ENCODE measurements at places on chromosomes 1 and 21. TPM values are rescaled to one million over a fixed set of nuclear protein-coding genes. Genes with fewer than 3 reads are reported as not detected.
A peak's percentile ranks its signal among the peaks of the same experiment; 100 is the strongest.

GRCh38 chr1:174008979-174009378 is 13.2 kb downstream of the RC3H1 start:
- DNase-seq = no peak

DNA sequence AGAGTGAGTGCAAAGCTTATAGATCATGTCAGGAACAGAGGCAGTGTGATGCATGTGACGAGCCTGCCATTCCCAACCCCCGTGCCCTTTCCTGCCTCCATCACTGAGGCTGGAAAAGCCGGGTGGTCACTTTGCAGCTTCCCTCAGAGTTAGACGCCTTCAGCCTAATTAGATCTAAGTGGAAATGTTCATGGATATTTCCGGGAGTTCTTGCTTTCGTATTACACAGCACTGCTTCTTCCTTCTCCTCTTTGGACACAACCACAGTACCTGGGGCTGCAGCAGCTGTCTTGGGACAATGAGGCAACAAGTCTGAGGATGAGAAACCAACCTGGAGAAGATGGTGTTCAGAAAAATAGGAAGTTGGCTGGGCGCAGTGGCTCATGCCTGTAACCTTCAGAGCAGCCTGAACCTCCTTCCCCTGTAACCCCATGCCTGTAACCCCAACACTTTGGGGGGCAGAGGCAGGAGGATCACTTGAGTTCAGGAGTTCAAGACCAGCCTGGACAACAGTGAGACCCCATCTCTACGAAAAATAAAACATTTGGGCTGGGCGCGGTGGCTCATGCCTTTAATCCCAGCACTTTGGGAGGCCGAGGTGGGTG is 24.5 kb downstream of the SERINC2 start:
- DNase-seq = no peak

- DNase-seq = no peak
Observed at GRCh38 chr1:236175642-236176336, 33.5 kb downstream of the GPR137B start.

DNA sequence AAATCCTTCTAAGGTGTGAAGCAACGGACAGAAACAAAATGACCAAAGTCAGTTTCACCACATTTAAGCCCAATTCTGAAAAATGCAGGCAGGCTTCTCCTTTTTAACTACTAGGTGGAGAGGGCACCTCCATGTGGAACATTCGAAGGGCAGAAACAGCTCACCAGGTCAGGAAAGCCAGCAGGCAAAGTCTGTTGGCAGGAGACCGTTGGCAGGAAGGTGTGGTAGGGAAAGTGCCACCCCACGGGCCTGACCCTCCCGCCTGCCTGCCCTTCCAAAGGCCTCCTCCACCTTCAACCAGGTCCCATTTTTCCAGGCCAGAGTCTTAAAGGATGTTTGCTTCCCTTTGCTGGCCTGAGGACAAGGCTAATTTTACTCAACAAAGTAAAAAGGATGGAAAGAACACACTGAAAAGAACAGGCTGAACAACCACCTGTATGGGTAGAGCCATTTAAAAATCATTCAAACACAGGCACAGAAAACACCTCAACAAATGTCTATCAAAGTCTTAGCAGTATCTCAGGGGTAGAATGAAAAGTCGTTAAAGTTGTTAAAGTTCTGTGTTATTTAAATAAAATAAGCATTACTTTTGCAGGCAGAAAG is 26.4 kb downstream of the CAPZB start:
- no peak for DNase-seq

- DNase-seq = no peak
Observed at GRCh38 chr1:175826705-175827104, 83.3 kb upstream of the TNR start.

DNA sequence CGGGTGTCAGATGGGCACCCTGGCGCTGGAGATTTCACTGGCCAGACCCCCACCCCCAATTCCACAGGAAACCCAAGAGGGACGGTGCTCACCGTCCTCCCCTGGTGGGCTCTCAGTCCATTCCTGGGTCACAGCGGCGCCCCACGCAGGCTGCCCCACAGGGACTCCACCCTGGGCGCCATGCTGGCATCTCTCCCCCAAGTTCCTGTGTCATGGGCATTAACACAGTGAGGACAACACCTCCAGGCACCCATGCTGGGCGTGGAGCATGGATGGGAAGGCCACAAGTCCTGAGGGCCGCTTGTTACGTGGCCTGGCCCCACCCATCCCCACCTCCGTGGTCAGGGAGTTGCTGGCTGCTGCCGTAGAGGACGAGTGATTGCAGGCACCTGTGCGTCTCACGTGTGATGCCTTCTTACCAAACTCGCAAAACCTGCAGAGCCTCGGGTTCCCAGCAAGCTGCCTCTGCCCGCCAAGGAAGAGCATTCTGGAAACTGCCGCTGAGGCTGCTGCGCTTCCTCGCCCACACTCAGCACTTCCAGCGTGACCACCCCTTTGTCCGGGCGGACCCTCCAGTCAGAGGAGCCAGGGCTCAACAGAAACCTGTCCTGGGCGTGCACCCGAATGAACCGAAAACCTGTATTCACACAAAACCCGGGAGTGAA is 60.3 kb downstream of the SLX9 start:
- DNase-seq = no peak

DNA sequence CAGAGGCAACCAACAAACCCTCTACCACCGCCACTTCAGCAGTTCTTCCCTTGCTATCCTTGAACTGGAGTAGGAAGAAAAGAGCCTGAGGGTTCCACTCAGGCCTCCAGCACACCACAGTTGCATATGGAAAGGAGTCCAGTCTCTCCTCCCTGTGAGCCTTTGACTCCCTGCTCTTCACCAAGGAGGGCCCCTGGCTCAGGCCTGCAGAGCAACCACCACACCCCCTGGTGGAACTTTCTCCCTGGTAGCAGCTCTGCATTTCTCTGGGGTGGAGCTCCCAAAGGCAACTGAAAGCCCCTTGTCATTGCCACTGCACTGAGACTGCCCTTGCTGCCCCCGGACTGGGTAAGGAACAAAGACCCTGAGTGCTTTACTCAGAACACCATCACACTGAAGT is 1021.5 kb upstream of the ADGRL2 start:
- DNase-seq = no peak

GRCh38 chr1:244802556-244803239 is 32.8 kb upstream of the COX20 start:
- no peak for DNase-seq

DNA sequence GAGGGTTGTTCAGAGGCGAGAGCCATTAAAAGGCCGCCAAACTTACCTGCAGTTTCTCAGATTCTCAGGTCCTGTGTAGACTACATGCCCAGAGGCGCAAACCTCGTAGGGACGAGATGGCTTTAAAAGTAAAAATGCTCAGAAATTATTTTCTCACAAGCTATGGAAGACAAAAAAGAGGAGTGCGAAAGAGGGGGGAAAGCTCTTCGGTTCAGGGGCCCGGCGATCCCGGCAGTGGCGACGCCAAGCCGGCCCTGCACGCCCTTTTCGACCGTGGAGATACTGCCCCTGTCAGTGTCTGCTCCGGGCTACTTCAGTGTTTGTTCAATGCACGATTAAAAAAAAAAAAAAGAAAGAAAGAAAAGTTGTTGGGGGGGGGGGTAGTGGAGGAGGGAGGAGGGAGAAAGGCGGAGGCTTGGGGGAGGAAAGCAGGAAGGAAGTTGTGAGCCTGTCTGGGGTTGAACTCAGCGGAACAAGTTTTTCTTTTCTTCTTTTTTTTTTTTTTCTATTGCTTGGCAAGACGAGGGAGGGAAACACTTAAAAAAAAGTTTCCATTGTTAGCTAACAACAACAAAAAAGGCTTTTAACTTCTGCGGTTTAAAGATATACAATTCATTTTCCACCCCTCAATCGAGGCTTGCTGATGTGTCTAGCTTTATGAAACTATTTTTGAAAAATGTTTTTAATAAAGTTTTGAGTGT is at the start of gene ITPKB:
ITPKB (minus strand) TSS at position 288 of the 701 bp plus-strand sequence. CDS start 1,824 bp downstream, outside the sequence.
- peak; percentile 77 for DNase-seq

DNA sequence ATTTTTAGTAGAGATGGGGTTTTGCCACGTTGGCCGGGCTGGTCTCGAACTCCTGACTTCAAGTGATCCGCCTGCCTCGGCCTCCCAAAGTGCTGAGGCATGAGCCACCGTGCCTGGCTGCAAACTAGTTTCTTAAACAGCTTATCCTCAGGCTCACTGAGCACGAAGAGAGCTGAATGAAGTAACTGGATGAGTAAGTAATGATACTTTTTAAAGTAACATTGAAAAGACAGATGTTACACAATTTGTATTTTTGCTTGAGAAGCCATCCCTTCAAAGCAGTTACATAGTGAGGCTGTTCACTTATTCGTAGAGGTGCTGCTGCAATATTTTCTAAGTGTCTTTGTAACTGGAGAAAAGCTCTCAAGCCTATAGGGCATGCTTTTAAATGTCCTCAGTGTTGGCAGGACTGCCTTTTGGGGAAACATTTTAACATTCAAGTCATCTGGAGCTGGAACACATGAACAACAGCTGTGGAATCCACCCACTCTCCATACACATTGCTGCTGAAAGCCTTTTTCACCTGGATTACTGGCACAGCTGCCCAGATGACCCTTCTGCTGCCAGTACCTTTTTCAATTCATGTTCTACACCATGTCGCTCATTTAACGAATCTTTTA is 2.7 kb upstream of the YBX1 start:
- DNase-seq = no peak

DNA sequence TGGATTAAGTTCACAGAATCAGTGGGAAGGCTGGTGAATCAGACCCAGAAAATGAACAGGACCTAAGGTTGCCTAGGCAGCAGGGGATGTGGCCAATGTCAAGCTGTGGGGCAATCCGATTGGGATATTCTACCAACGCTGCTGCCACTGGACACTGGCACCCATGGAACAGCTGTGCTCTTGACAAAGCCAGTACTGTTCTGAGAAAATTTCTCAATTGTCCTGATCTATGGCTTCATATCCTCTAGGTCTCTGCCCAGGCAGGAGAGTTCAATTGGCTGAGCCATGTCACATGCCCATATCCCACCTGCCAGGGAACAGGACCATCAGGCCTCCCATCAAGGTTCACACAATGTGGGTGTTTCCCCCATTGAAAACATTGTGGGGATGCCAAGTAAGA is 6.2 kb downstream of the TACSTD2 start:
- DNase-seq = no peak

- DNase-seq = no peak
Observed at GRCh38 chr1:201715351-201715750, 113.6 kb upstream of the IPO9 start.

- no peak for DNase-seq
Observed at GRCh38 chr1:115065021-115065420, 24.3 kb downstream of the TSPAN2 start.

- no peak for DNase-seq
Observed at GRCh38 chr1:18410407-18410806, 70.3 kb upstream of the KLHDC7A start.

DNA sequence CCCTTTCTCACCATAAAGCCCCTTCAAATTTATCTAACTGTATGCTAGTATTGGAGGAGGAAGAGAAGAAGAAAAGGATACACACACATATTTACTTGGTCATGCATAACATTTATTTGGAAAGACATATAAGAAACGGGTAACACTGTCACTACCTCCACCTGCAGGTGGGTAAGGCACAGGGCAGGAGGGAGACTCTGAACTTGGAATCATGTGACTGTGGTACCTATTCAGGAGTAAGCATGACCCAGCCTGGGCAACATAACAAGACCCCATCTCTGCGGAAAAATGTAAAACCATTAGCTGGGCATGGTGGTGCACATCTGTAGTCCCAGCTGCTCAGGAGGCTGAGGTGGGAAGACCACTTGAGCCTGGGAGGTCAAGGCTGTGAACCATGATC is 1.4 kb upstream of the PADI6 start:
- no peak for DNase-seq

DNA sequence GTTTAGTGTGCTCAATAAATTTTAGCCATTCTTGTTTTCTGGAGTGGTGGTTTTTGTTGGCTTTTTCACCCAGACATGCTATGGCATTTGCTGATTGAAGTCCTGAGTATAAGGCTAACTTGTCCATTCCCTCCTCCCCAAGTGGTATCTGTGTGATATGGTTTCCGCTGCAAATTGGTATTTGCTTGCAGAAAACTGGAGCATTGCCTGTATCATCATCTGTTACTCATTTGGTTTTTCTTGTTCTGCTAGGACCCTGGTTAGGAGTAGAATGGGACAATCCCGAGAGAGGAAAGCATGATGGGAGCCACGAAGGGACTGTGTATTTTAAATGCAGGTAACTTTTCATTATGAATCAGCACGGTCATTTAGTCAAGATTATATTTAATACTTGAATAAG is 34.0 kb downstream of the TBCE start:
- no peak for DNase-seq

DNA sequence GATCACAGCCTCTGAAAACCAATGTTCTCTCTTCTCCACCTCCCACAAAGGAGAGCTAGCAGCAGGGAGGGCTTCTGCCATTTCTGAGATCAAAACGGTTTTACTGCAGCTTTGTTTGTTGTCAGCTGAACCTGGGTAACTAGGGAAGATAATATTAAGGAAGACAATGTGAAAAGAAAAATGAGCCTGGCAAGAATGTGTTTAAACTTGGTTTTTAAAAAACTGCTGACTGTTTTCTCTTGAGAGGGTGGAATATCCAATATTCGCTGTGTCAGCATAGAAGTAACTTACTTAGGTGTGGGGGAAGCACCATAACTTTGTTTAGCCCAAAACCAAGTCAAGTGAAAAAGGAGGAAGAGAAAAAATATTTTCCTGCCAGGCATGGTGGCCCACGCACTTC is 35.8 kb upstream of the TDRD10 start:
- DNase-seq = no peak

DNA sequence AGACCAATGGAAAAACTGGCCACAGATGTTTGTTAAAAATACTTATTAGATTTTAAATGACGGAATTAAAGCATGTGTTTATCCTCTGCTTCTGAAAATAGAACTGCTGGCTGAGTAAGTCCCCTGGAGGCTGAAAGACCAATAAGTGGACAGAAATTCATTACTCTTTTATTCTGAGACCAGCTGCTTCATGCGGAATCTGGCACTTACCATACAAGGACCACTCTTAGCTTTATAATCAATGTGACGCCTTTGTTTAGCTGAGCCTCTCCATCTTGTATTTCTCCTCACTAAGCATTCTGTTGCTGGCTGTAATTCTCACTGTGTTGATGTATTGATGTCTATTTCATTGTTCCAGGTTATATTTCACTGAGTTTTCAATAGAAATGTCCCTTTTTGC is 6.3 kb upstream of the EXO1 start:
- DNase-seq = no peak

DNA sequence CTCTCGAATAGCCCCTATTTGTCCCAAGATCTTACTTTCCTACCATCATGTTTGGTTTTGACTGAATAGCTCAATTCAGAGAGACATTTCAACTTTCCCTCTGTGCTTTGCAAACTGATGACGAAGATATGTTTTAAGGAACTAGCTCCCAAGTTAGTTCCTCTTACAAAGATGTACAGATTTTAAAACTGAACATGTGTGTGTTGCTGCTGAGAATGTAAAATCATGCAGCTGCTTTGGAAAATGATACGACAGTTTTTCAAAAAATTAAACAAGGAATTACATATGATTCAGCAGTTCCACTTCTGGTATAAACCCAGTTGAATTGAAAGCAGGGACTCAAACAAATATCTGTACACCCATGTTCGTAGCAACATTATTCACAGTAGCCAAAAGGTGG is 33.6 kb downstream of the KIF26B start:
- no peak for DNase-seq

The BEST4 gene
- 0.74 TPM for total RNA-seq

The DNASE2B gene
- total RNA-seq = not detected

The VTCN1 gene
- not detected for total RNA-seq

The WNT4 gene
- total RNA-seq = not detected

The THRAP3 gene
- total RNA-seq = 128 TPM

The SMCP gene
- not detected for total RNA-seq

The CFAP74 gene
- not detected for total RNA-seq

The LRIF1 gene
- 12.0 TPM for total RNA-seq

The ZYG11A gene
- total RNA-seq = 0.05 TPM

The APOBEC4 gene
- not detected for total RNA-seq

All from activated naive CD4-positive, alpha-beta T cell treated with anti-CD3 and anti-CD28 coated beads for 36 hours (primary cell).